ENCODE measurements at places on chromosomes 4 and X.

GRCh38 chr4:160611181-160611580 lies 1508.3 kb downstream of the RAPGEF2 start:
- no peaks in the 10 kb centered on the region for H3K36me3 ChIP-seq
- H3K4me3 ChIP-seq = no peak overlapping the region
- DNase-seq = no peak
- H3K27ac ChIP-seq = no peak overlapping the region
- H3K27me3 ChIP-seq = no peaks in the 10 kb centered on the region

DNA sequence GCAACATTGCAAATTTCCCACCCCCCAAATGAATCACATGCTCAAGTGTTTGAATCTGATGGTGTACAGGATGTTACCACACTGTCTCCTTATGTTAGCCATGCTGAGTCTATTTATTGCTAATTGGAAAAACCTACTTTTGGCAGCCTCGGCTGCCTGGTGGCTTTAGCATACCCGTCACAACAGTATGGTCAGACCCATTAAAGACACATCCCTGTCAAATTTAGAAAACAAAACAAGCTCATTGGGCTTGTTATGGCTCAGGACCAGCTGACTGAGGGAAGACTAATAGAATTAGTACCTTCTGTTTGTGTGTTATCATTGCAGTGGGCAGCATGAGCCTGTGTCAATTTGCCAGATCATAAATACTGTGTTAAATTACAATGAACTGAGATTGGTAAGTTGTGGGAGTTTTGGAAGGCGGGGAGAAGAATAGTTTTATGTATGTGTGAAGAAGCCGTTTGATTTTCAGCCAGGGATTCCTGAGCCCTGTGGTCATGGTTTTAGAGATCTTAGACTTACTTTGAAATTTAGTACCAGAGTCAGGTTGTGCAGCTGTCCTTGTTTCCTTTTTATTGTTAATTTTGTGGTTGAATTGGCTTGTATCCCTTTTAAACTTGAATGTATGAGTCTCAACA lies 66.8 kb downstream of the POLA1 start:
- no peak overlapping the region for H3K27ac ChIP-seq
- no peak for DNase-seq
- H3K27me3 ChIP-seq = no peaks in the 10 kb centered on the region
- no peaks in the 10 kb centered on the region for H3K4me1 ChIP-seq
- H3K4me3 ChIP-seq = no peak overlapping the region
- no peaks in the 10 kb centered on the region for H3K36me3 ChIP-seq

- no peak overlapping the region for H3K27ac ChIP-seq
- no peaks in the 10 kb centered on the region for H3K27me3 ChIP-seq
- peak; percentile 84 for DNase-seq
- H3K4me3 ChIP-seq = no peak overlapping the region
These were observed 219.0 kb downstream of the TLL1 start for GRCh38 chr4:166091912-166092510.

DNA sequence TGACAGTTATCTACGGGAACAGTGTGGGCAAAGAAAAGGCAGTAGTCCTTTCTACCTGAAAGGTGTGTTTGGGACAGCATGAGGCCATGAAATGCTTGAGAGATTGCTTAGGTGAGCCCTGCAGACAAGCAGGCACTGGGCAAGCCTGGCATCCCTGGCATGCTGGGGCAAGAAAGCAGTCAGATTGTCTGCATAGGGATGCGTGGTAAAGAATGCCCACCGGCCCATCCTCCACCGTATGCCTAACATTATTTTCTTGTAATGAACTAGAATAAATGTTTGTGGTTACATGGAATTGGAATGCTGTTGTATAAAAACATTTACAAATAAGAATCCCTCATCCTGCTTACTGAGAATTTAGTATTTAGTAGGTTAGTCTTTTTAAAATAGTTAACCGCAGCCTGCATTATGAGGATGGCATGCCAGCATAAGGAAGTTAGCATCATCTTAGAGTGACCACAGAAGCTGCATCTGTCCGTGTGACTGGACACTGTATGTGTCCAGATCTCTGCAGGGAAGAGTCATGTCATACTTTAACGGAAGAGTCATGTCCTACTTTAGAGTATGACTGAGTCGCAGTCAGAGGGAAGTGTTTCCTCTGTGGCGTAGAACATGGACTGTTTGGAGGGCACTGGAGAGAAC lies 18.9 kb downstream of the ZBTB49 start:
- peaks cover 17% of the 10 kb centered on the region for H3K4me1 ChIP-seq
- no peak overlapping the region for H3K27ac ChIP-seq
- no peak overlapping the region for H3K4me3 ChIP-seq
- H3K36me3 ChIP-seq = no peaks in the 10 kb centered on the region
- H3K27me3 ChIP-seq = no peaks in the 10 kb centered on the region
- DNase-seq = no peak

GRCh38 chrX:18761750-18762149 lies 54.3 kb downstream of the PPEF1 start:
- DNase-seq = no peak
- H3K36me3 ChIP-seq = no peaks in the 10 kb centered on the region
- H3K4me1 ChIP-seq = no peaks in the 10 kb centered on the region

GRCh38 chr4:23084559-23085248 lies 392.0 kb downstream of the GBA3 start:
- H3K27ac ChIP-seq = no peak overlapping the region
- no peak overlapping the region for H3K4me3 ChIP-seq
- H3K36me3 ChIP-seq = no peaks in the 10 kb centered on the region
- H3K27me3 ChIP-seq = no peaks in the 10 kb centered on the region
- H3K4me1 ChIP-seq = no peaks in the 10 kb centered on the region
- no peak for DNase-seq

DNA sequence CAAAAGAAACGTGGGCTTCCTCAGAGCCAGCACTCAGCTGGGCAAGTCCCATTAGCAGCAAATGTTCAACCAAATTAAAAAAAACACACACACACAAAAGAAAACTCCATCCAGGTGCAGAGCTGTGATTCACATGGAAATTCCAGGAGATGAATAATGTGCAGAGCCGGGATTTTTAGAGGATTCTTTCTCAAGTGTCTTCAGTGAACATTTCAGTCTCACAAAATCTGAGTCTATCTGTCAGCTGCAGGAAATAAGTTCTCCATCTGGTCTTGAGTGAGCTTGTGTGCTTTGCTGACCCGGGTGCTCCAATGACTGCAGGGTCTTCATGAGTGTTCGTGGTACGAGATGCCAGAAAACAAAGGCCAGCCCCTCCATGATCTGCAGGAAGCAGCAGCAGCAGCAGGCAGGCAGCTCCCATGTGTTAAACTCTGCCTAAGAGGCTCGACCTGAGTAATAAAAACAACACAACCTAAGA lies 44.3 kb downstream of the RASGEF1B start:
- no peaks in the 10 kb centered on the region for H3K36me3 ChIP-seq
- H3K4me1 ChIP-seq = no peaks in the 10 kb centered on the region
- H3K4me3 ChIP-seq = no peak overlapping the region
- no peaks in the 10 kb centered on the region for H3K27me3 ChIP-seq
- DNase-seq = no peak

DNA sequence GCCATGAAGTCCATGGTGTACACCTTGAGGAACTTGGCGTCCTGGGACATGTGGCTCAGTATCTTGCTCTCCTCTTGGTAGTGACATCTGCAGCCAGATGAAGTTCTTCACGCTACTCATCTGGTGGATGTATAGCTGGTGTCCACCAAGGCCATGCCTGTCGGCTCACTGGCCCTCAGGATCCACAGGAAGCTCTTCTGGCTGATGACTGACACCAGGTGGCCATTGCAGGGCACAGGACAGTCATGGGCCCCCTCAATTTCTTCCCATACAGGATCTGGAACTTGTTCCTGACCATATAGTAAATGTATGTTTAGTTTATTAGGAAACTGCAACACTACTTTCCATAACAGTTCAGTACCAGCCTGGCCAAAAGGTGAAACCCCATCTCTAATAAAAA lies 10.3 kb upstream of the CLCN5 start:
- H3K36me3 ChIP-seq = no peaks in the 10 kb centered on the region
- H3K27ac ChIP-seq = no peak overlapping the region
- H3K27me3 ChIP-seq = no peaks in the 10 kb centered on the region
- H3K4me3 ChIP-seq = no peak overlapping the region

GRCh38 chrX:110143454-110144210 lies 140.7 kb downstream of the TMEM164 start:
- no peaks in the 10 kb centered on the region for H3K27me3 ChIP-seq
- H3K4me3 ChIP-seq = no peak overlapping the region
- no peaks in the 10 kb centered on the region for H3K36me3 ChIP-seq
- H3K4me1 ChIP-seq = peaks cover 5% of the 10 kb centered on the region
- no peak for DNase-seq
- H3K27ac ChIP-seq = no peak overlapping the region

GRCh38 chrX:135393051-135393450 lies 28.7 kb upstream of the SMIM10L2A start:
- H3K27me3 ChIP-seq = no peaks in the 10 kb centered on the region
- no peak overlapping the region for H3K27ac ChIP-seq
- no peaks in the 10 kb centered on the region for H3K4me1 ChIP-seq
- no peak for DNase-seq
- no peak overlapping the region for H3K4me3 ChIP-seq
- H3K36me3 ChIP-seq = no peaks in the 10 kb centered on the region

DNA sequence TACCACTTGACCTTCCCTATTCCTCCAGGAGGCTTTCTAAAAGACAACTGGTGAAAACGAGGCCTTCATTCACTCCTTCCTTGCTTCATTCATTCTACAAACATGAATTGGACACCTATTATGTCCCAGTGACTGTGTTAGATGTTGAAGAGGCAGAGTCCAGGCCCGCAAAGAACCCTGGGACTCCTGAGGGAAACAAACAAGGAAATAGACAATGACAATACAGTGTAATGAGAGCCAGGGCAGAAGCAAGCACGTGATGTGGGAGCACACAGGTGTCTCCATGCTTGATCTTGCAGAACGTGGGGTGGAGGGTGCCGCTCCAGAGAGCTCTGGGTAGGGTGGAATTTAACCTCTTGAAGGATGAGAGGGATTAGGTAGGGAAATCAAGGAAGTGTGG lies 137.6 kb upstream of the KLF3 start:
- no peaks in the 10 kb centered on the region for H3K36me3 ChIP-seq
- no peak overlapping the region for H3K27ac ChIP-seq
- H3K27me3 ChIP-seq = no peaks in the 10 kb centered on the region
- H3K4me3 ChIP-seq = no peak overlapping the region
- no peak for DNase-seq
- H3K4me1 ChIP-seq = no peaks in the 10 kb centered on the region

GRCh38 chr4:15077969-15078368 lies 75.7 kb downstream of the CPEB2 start:
- no peak overlapping the region for H3K4me3 ChIP-seq
- H3K4me1 ChIP-seq = no peaks in the 10 kb centered on the region
- DNase-seq = no peak
- no peaks in the 10 kb centered on the region for H3K27me3 ChIP-seq
- H3K36me3 ChIP-seq = no peaks in the 10 kb centered on the region

DNA sequence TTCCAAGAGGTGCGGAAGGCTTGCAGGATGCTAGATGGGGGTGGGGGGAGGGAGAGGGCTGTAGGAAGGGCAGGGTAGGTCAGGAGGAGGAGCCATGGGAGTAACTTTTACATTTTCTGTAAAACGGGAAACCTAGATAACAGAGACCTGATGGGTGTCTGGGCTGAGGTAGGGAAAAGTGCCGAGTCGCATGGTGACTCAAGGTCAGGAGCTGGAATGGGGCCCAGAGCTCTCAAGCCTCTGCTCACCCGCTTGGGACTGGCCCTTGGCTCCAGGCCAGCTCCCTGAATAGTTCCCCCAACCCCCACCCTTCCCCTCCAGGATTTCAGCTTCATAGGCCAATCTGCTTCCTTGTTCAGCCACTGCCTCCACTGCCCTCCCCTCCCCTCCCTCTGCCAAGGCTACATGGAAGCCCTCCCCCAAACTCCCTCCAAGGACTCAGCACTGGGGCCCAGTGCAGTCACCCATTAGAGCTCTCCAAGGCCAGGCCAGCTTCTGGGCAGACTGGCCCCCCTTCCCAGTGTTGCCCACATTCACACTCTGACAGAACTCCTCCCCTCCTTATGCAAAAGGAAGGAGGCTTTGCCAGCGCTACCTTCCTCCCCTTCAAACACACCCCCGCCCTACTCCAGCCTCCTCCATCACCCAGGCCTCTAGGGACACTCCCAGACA lies 43.6 kb downstream of the TSC22D3 start:
- no peak overlapping the region for H3K27ac ChIP-seq
- no peak overlapping the region for H3K4me3 ChIP-seq
- no peak for DNase-seq
- no peaks in the 10 kb centered on the region for H3K36me3 ChIP-seq
- peaks cover 8% of the 10 kb centered on the region for H3K4me1 ChIP-seq
- no peaks in the 10 kb centered on the region for H3K27me3 ChIP-seq

- no peaks in the 10 kb centered on the region for H3K4me1 ChIP-seq
- no peak overlapping the region for H3K27ac ChIP-seq
- H3K36me3 ChIP-seq = no peaks in the 10 kb centered on the region
- DNase-seq = no peak
- no peaks in the 10 kb centered on the region for H3K27me3 ChIP-seq
These were observed 1597.9 kb downstream of the RPA4 start for GRCh38 chrX:98481636-98482035.

DNA sequence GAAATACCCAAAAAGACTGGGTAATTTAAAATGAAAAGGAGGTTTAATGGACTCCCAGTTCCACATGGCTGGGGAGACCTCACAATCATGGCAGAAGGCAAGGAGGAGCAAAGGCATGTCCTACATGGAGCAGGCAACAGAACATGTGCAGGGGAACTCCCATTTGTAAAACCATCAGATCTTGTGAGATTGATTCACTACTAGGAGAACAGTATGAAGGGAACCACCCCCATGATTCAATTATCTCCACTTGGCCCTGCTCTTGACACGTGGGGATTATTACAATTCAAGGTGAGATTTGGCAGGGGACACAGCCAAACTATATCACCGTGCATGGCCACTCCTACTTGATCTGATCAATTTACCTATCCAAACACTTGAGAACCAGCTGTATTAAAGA lies 131.5 kb upstream of the LDB2 start:
- no peak for DNase-seq
- no peaks in the 10 kb centered on the region for H3K27me3 ChIP-seq
- H3K36me3 ChIP-seq = no peaks in the 10 kb centered on the region
- no peak overlapping the region for H3K4me3 ChIP-seq
- no peak overlapping the region for H3K27ac ChIP-seq

GRCh38 chr4:135694066-135694465 lies 1492.5 kb upstream of the PABPC4L start:
- no peaks in the 10 kb centered on the region for H3K27me3 ChIP-seq
- no peaks in the 10 kb centered on the region for H3K36me3 ChIP-seq
- no peak overlapping the region for H3K4me3 ChIP-seq
- H3K4me1 ChIP-seq = no peaks in the 10 kb centered on the region

DNA sequence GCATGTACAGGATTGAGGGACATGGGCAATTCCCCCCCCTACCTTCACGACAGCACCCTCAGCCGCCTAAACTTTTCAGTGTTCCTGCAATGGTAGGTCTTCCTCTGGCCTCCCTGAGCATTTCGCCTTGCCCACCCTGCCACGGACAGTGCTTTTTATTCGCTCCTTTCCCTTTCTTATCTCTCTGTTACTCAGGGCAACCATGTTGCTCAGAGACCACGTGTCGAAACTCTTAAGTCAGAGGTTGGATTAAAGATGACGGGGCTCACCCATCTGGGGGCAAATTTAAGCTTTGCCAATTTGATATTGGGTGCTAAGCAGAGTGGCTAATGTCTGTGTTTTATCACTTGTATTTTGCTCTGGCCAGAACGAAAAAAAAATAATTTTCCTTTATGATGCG lies 20.4 kb downstream of the TENM3 start:
- no peaks in the 10 kb centered on the region for H3K27me3 ChIP-seq
- no peaks in the 10 kb centered on the region for H3K4me1 ChIP-seq

- DNase-seq = no peak
- H3K4me3 ChIP-seq = no peak overlapping the region
- no peaks in the 10 kb centered on the region for H3K4me1 ChIP-seq
- no peaks in the 10 kb centered on the region for H3K27me3 ChIP-seq
- no peaks in the 10 kb centered on the region for H3K36me3 ChIP-seq
These were observed 85.3 kb downstream of the DCAF8L2 start for GRCh38 chrX:27675493-27675892.

Measured in Karpas-422 (cell line).